NCI-H1694 (cell line): ENCODE measurements at places on chromosomes 13 and 19.

DNA sequence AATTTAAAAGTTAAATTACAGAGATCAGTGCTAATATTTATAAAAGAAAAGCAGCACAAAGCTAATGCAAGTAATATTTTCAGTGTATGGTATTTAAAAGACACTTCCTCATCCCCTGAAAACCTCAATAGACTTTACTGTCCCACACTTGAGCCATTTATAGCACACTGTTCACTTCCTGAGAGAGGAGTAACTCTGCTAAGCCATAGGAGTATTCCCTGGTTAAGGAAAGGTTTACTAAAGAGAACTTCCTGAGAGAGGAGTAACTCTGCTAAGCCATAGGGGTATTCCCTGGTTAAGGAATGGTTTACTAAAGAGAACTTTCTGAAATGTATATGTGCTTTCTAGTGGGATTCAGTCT is 159.4 kb downstream of the NHLRC3 start:
- DNase-seq: no peak

DNA sequence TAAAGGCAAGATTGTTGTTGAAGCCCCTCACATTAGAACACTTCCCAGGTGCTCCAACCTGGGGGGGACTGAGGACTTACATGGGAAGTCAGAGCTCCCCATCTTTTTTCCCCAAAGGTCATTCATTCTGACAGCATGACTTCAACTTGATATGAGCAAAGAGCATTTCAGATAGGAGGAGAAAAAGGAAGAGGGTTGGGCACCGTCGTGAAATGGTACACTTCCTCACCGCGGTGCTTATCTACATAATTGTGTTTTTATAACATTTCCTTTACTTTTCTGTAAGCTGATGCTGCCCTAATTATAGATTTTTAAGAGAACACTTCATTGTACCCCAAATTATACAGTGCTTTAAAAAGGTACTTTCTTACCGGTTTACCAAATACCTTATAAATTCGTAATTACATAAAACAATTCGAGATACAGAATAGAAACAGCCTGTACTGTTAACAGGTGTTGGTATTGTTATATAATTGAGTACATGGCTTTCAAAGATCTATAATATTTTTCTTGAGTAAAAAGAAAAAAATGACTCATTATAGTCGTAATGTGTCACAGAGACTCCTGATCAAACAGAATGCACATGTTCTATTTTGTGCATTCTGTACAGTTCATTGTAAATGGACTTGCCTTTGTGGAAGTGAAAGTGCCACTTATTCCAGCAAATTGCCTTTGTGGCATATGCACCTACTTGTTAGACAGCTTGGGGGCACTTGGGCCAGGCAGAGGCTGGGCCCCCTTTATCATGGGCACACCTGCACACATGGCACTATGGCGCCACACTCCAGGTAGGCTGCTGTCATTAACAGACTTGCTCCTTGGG is 81.8 kb downstream of the GGACT start:
- no peak for DNase-seq

- no peak for DNase-seq
Measured at GRCh38 chr13:76733671-76734070, 152.5 kb downstream of the KCTD12 start.

GRCh38 chr19:29372461-29372860 is 153.3 kb upstream of the VSTM2B start:
- DNase-seq: no peak

- DNase-seq: no peak
Measured at GRCh38 chr13:66222926-66223325, 1007.2 kb downstream of the PCDH9 start.

GRCh38 chr13:93243375-93244063 is 16.9 kb downstream of the GPC6 start:
- DNase-seq: no peak

- no peak for DNase-seq
Measured at GRCh38 chr19:31913103-31913661, 432.2 kb upstream of the ZNF507 start.

- DNase-seq: no peak
Measured at GRCh38 chr19:38062959-38063761, 156.2 kb downstream of the SIPA1L3 start.

- no peak for DNase-seq
Measured at GRCh38 chr13:29523199-29523961, 72.1 kb downstream of the SLC7A1 start.

GRCh38 chr13:106596275-106596937 is 28.5 kb upstream of the ARGLU1 start:
- DNase-seq: no peak

DNA sequence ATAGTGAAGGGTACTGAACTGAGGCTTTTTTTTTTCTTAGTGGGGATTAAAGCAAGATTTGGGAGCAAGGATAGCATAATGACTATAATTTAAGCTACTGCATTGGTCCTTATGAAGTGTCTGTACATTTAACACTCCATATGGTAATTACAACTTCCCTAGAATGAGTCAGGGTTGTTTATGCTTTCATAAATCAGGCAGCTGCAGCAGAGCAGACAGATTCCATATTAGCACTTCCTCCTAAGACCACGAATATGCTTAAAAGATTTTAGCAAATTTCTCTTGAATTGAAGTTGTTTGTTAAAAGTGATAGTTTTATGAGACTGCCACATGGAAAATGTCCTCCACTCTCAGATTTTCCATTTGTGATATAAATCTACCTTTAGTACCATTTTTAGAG is 401.1 kb upstream of the SPRY2 start:
- DNase-seq: peak; percentile 38

- DNase-seq: no peak
Measured at GRCh38 chr13:112902101-112902651, 66.8 kb upstream of the MCF2L start.

DNA sequence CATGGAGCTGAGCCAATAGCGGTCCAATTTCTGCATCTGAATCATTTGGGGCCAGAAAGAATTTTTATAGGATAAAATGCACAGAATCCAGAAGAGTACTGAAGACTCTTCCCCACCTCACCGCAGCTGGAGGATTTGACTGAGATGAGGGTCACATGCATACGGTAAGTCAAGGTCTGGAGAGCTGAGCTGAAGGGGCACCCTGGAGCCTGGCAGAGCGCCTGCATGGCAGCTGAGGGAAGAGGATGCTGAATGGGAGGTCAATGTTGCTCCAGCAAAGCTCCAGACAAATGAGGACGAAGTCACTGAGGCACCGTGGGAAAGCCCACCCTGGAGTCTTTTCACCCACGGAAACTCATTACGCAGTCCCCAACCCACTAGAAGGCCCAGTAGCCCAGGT is 43.4 kb upstream of the ATP12A start:
- DNase-seq: no peak
